ENCODE measurements at places on chromosomes 2 and 18.

DNA sequence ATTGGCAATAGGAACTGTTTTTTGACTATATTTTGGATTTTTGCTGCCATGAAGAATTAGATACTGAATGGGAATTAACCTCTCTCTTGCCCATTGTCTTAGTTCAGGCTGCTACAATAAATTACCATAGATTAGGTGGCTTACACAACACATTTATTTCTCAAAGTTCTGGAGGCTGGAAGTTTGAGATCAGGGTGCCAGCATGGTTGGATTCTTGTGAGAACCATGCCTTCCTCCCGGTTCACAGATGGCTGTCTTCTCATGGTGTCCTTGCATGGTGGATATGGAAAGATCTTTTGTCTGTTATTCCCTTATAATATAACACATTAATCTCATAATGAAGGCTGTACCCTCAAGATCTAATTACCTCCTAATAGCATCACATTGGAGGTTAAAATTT lies 836.4 kb downstream of the SLC4A3 start:
- DNase-seq, result no peak

GRCh38 chr2:213187833-213188532 lies 36.6 kb upstream of the IKZF2 start:
- no peak for DNase-seq

DNA sequence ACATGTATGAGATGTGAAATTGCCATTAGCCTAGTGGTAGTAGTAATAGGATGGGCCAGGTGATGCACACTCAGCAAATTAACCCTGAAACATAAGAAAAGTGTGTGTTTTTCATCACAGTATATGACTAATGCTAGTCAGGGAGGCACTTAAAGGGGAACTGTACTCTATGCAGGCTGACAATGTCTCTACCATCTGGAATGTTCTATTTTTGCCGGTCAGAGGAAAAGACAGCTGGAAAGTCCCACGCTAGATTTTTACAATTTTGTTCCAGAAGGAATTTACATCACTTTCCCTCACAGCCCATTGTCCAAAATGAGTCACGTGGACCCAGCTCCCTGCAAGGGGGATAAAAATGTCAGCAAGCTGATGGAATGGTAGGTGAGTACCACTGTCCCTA lies 746.3 kb upstream of the CHAC2 start:
- DNase-seq, result no peak

DNA sequence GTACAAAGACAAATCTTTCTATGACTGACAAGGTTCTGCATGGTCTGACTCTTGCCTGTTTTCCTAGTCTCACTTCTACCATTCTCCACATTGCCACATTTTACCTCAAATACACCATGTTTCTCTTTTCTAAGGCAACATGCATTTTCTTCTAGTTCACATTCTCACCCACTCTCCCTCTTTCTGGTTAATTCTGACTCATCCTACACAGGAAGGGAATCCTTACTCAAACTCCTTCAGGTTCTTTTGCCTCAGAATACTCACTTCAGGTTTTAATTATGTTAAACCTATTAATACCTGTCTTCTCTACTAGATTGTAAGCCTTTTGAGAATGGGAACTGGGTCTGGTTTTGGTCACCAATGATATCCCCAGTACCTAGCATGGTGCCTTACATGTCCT lies 47.2 kb downstream of the MAP2 start:
- DNase-seq, result no peak

DNA sequence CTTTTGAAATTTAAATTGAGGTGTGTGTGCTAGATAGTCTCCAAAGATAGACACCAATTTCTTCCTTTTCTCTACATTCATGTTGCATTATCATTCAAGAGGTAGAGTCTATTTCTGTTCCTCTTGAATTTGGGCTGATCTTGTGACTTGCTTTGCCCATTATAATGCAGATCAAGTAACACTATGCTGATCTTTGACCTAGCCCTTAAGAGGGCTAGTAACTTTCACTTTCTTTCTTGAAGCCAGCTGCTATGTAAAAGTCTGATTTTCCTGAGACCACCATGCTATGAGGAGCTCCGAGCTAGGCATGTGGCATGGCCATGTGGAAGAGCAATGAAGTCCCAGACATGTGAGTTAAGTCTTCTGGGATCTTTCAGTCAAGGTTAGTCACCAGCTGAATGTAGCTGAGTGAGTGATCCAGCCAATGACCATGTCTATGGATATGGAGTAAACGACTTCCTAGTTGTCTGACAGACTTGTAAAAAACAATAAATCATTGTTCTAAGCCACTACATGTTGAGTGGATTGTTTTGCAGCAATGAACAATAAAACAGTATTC lies 189.4 kb upstream of the CWC22 start:
- no peak for DNase-seq

DNA sequence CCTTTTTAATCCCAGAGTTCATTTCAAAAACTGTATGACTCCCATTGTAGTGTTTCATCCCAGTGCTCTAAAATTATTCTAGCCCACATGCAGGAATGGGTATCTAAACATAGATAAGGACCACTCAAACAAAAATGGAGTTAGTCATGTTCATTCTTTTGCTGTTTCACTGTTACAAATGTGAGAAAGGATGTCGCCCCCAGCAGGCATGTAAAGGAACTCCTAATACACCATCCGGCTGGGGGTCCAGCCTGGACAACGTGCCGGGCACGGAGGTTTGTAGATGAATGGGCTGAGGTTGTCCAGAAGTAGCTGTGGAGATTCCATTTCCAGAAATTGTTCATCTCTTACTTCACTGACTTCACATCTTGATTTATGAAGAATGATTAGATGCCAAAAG lies 101.9 kb upstream of the RAB12 start:
- DNase-seq, result no peak

- DNase-seq, result no peak
Observed at GRCh38 chr2:18132697-18133096, 254.2 kb downstream of the KCNS3 start.

GRCh38 chr2:168928113-168928831 lies 27.2 kb downstream of the G6PC2 start:
- no peak for DNase-seq

- no peak for DNase-seq
Observed at GRCh38 chr2:239770246-239770639, 254.9 kb downstream of the NDUFA10 start.

DNA sequence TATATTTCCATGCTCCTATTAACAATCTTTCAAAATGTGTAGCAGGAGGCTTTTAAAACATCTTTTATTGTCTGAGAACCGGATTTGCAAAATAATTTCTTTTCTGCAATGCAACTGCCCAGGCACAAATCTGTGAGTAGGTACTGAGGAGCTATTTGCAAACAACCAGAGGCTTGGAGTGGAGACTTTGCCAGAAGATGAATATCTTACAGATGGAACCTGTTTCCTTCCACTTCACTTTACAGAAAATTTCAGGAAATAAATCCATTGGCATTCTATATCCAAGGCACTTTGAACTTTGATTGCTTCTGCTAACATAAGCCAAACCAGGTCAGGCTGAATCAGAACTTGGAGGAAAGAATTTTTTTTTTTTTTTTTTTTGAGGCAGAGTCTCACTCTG lies 237.4 kb upstream of the REV1 start:
- DNase-seq, result no peak

- DNase-seq, result no peak
Observed at GRCh38 chr2:61272421-61273070, 110.6 kb downstream of the C2orf74 start.

DNA sequence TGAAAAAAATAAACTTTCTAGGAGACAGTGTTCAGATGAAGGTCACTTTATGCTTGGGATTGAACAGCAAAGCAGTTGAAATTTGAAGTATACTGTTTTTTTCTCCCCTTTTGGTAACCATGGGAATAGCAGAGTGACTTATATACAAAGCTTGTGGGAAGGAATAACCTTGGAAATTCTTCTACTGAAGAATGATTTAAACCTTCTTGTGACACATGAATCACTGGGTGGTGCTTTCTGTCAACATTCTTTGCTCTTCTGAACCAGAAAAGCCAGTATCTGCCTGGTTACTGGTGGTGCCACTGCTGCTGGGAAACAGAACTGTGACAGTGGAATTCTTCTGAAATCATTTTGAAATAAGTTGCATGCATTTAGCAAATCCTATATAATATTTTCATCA lies 39.4 kb upstream of the RND3 start:
- DNase-seq, result no peak

DNA sequence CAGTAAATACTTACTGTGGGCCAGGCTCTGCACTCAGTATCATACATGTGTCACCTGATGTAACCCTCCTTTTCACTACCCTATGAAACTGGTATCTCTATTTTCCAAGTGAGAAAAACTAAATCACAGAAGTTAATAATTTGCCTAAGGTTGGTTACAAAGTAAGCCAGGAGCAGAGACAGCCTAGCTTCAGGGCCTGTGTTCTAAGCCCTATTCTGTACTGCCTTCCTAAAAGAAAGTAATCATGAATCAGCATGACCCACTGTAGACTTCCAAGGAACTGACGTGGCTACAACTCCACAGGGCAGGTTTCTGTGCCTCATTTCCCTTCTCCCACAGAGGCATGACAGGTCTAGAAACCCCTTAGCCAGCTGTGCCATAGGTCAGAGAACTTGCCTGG lies 14.3 kb downstream of the ZNF142 start:
- no peak for DNase-seq

- DNase-seq, result no peak
Observed at GRCh38 chr2:164793529-164793928, 48.1 kb downstream of the COBLL1 start.

DNA sequence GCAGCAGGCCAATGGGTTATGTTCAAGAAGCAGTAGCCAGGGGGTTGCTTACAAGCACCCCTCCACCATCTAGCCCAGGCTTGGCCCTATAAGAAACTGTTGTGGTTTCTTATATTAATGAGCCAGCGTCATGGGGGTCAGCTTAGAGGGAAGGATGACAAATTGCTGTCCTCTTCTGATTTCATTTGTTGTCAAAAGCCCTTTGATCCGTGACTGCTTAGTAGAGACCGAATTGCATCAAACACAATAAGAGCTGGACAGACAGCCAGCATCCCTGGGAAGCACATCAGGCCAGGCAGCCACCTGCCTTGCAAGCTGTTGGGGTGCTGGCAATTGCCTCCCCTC lies 206.6 kb upstream of the SETBP1 start:
- no peak for DNase-seq

DNA sequence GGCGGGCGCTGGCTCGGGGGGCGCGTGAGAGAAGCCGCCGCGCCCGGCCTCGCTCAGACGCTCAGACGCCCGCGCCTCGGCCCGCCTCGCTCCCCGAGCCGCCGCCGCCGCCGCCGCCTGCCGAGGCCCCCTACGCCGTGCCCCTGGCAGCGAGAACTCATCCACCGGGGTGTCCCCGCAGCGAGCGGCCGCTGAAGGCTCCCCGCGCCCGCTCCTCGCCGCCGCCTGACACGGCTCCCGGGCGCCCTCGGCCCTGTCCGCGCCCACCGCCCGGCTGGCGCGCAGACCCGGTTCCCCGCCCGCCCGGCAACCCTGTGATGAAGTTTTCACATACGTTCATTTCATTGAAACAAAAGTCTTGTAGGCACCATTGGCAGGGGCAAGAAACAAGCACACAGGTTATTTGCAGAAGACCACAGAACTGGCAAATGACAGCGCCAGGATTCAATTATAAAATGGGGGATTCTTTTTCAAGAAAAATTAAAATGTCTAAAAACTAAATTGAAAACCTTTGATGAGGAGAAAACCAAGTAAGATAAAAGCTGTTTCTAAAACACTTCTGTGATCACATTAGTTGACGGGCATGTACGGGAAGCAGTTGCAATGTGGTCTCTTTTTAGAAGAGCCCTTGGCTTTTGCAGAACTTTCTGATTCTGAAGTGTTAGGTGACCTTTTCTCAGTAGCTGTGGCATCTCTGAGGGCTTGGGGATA lies 50.5 kb upstream of the TUBA3D start:
- no peak for DNase-seq

GRCh38 chr2:60961457-60961856 lies 56.1 kb upstream of the PEX13 start:
- no peak for DNase-seq

DNA sequence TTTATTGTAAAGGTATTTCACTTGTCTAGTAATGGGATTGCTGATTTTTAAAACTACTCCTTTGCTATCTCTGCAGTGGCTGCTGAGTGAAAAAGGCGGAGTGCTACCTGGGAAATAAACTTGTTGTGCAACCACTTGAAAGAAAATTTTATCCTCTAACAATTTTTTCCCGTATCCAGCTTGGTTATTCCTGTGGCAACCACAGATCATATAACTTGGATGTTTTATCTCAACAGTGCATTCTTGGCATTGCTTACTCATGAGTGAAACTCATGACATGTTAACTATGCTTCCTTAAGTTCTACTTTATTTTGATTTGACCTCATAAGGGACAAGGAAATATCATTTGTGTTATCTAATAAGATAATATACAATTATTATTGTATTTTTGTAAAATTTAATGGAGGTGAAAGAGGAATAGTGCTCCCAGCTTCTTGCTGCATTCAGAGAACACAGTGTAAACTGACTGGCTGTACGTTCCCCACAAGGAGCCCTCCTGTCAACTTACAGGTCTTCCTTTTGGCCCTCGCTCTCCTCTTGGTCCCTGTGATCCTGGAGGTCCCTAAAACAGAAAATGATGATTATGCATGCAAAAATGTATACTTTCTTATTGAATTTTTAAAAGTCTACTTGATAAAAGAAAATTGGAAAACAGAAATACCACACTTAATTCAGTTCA lies 82.7 kb downstream of the COL5A2 start:
- no peak for DNase-seq

GRCh38 chr18:59139291-59139614 lies 431 bp upstream of the SEC11C start:
- peak; percentile 93 for DNase-seq

GRCh38 chr2:60297296-60298005 lies 256.0 kb downstream of the BCL11A start:
- DNase-seq, result no peak

DNA sequence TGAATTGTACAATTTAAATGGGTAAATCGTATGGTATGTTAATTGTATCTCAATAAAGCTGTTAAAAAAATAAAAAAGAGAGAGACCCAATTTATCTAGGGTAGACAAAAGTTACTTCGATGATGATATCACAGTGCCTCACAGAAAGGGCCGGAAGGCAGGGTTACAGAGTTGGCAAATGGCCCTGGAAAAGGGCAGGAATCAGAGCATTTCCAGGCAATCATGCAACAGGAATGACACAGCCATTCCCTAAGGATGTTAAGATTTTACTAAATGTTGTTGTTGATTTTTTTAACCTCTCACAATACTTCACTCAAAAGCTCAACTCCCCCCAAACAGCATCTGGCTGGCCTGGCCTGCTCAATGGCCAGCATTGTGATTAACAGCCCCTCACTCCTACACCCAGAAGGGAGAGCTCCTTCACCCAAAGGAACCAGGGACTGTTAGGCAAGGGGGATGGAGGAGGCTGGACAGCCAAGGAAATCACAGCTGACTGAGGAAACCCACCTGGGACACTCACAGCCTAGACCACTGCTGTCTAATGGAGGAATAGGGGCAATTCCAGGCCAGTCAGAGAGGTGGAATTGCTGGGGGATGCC lies 7.7 kb upstream of the SP100 start:
- no peak for DNase-seq

Data from activated CD8-positive, alpha-beta T cell treated with anti-CD3 and anti-CD28 coated beads, Interleukin-2, amount 10 ng/mL, durations not matched to agents 7 days and 5 days (primary cell).